Stimulated activated CD8-positive, alpha-beta memory T cell treated with anti-CD3 and anti-CD28 coated beads, Interleukin-2, amount 100 ng/mL, for 1 hour (primary cell): ENCODE measurements at places on chromosomes 3 and 15.

- DNase-seq: no peak
Observed at GRCh38 chr3:142646020-142646785, 50.0 kb downstream of the PLS1 start.

GRCh38 chr3:188041193-188041592 lies 112.8 kb upstream of the LPP start:
- no peak for DNase-seq

- DNase-seq: no peak
Observed at GRCh38 chr3:49217688-49218470, 46.5 kb downstream of the KLHDC8B start.

DNA sequence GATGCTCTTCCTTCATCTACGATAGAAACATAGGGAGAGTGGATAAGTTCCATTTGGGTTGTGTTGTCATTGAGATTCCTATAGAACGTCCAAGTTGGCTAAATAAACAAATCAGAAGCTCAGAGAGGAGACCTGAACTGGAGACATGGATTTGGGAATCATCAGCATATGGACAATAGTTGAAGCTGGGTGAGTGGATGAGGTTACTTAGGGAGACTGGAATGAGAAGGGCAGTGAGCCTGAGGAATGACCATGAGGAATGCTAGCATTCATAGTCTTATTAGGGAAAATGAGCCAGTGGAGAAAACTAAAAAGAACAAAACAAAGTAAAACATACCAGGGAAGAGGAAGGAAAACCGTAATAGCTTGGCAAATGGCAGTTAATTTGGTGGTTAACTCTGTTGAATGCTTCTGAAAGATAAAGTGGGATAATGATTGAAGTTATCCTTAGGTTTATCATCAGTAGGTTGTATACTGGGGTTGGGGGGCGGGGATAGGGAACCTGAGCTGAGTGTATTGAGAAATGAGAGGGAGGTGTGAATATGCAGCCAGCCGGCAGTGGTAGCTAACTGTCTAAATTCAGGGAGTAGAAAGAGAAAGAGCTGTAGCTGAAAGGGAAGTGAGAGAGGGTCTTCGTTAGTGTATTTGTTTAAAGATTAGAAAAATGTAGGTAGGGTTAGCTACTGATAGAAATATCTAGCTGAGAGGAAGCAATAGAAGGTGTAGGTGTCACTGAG lies 74.6 kb downstream of the ARHGEF26 start:
- DNase-seq: no peak

GRCh38 chr15:31263751-31264558 lies 62.7 kb upstream of the KLF13 start:
- peak; percentile 58 for DNase-seq

GRCh38 chr3:129937717-129938116 lies 36.8 kb upstream of the TRH start:
- DNase-seq: no peak

- no peak for DNase-seq
Observed at GRCh38 chr3:158810823-158811724, 9.2 kb downstream of the MFSD1 start.

DNA sequence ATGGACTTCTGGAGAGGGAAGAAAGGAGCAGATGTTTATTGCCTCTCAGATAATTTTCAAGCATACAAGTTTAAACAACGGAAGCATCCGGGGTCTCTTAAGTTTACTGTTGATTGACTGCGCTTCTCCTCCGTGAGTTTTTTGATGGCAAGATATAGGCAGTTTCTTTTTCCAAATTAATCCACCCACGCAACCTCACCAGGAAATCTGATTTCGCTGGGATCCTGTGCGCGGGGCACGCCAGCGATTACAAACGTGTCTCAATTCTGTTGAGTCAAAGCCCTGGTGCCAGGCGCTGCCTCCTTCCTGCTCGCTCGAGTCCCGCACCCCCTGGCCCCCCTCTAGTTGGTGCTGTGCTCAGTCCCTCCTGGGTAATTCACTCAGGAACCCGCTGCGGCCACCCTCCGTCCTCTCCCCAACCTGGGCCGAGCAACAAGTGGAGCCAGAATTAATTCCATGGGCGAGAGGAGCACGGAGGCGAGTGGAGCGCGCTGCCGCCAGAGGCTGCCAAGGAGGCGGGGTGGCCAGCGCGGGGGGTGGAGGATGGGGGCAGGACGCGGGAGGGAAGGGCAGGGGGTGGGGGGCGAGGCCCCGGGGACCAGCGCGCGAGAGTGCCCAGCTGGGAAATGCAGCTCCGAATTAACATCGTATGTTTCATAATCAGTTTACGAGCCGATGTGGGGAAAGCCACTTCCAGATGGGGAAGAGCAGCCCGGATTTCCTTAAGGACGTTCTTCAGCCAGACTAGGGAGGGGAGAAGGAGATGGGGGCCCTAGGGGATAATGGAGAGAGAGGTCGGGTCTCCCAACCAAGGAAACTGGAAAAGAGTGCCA lies 6.0 kb downstream of the WNT5A start:
- DNase-seq: no peak

DNA sequence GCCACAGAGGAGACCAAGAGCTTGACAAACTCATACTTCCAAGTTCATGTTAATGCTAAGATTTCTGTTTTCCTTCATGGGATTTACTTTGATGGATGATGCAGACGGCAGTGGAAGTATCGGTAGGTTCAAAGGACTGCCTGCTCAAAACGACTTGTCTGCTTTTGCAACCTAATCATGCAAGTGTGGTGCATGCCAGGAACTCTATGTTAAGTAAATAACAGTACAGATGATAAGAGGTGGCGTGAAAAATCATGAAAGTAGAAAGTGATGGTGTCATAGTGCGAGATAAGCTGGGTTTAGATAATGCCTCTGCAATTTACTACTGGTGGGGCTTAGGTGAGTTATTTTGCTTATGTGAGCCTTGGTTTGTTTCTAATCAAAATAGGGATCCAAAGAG lies 14.7 kb upstream of the LMCD1 start:
- no peak for DNase-seq
